ENCODE measurements at places on chromosomes 3 and 15.

GRCh38 chr15:101353240-101353639, 58.2 kb upstream of the SNRPA1 start:
- no peak for DNase-seq

DNA sequence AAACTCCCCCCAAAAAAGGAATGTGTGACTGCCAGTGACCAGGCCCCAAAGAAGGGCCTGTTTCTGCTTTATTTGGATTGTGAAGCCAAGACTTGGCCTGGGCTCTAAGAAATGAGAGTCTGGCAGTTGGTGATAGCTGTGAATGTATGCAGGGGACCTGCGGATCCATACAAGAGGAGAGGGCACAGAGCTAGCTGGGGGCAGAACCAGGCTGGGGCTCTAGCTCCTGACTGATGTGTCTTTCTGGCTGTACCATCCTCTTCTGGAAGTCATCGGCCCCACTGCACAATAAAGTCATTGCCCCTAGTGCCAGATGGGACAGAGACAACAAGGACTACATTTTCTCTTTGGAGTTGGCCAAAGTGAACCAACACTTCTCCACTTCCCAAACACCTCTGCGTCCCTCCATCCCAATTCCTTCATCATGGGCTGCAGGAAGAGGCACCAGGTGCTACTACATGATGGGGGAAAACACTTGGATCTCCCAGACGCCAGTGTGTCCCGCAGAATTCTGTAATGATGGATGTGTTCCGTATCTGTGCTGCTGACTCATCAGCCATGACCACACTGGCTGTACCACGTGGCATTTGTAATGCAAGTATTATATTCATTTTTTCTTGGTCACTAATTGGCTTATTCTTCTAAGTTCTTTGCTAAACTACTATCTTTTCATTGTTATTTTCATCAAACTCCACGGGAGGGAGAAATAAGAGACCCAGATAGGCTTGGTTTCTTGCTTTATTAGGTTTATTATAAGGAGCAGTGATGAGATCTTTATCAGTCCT, 1.7 kb upstream of the PLA2G4F start:
- DNase-seq: no peak

- DNase-seq: no peak
Observed at GRCh38 chr3:23921052-23921511, 4.2 kb downstream of the RPL15 start.

DNA sequence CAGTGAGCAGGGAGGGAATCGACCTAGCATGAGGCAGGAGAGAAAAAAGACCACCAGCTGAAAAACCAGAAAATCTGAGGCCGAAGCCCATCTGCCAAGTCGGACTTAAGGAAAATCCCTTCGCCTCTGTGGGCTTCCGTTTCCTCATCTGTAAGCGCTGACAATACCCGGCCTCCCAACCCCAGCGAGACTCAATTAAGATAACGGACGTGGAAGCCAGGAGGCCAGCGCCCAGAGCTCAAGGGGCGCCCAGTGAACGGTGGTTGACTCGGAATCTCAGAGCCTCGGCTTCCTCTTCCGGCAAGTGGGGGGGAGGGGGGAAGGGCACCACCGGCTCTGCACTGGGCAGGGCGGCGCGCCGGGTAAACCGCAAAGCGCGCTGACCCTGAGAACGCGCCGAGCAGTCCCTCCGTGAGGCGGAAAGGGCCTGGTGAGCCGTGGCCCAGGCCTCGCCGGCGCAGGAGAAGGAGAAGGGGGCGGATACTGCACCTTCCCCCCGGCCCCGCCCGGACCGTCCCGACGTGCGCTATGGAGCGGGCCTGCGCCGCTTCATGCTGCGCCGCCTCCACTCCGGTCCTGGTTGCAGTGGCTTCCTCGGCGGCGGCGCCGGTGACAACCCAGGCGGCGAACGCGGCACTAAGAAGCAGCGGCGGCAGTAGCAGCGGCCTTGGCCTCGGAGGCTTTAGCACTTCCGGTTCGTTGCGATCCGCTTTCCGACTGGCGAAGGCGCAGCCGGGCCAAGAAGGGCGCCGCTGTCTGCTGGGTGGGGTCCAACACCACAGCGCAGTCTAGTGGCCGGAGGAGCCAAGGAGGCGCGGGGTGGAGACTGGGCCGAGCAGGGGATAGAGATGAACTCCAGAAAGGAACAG, at the start of gene DPP8:
Gene DPP8, minus strand, starts transcription at position 693 of the 869 bp plus-strand sequence. CDS start 5,136 bp downstream, outside the sequence.
- peak; percentile 92 for DNase-seq

DNA sequence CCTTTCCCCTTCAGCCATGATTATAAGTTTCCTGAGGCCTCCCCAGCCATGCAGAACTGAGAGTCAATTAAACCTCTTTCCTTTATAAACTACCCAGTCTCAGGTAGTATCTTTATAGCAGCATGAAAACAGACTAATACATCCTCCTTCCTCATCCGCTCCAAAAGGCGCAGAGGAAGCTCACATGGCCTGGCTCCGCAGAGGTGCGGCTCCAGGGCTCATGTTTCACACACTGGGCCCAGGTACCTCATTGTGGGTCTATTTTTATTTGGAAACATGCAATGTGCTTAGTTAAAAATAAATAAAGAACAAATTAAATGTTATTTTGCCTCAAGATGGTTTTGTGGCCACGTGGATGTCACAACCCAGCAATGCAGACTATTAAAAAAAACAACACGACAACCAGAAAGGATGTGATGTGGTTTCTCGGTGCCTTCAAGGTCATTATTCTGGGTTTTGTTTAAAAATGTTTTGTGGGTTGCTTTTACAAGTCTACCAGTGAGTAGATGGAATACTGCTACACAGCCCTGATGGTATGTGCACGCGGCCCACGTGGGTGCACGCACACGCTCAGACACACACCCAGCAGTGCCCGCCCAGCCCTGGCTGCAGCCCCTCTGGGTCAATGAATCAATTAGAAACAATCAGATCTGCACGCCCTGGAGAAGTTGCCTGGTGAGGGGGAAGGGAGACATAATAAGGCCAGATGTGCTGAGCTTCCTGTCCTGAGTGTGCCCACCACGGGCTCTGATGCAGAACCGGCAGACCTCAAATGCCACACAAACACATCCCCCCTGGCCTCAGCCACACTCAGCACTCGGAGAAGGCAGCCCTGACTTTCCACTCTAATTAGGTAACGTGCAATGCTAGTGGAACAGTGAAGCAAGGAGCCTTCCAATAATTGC, 140.1 kb downstream of the ADAMTS17 start:
- DNase-seq: no peak

DNA sequence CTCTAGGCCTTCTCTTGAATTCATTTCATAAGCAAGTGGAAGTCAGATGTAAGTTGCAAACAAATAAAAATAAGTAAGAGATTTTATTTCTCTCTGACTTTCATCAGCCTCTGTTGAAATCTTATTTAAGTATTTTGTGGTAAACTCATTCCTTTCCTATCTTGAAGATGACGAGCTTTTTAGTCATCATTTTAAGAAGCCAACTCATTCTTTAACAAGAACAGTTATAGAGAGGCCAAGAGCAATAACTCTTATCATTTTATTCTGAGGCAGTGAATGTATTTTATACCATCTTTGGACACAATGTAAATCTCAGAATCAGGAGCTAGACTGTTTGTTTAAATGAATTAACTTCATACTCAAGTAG, 147.5 kb upstream of the MBNL1 start:
- DNase-seq: no peak

- DNase-seq: no peak
Observed at GRCh38 chr3:120615847-120616609, 19.9 kb downstream of the NDUFB4 start.

DNA sequence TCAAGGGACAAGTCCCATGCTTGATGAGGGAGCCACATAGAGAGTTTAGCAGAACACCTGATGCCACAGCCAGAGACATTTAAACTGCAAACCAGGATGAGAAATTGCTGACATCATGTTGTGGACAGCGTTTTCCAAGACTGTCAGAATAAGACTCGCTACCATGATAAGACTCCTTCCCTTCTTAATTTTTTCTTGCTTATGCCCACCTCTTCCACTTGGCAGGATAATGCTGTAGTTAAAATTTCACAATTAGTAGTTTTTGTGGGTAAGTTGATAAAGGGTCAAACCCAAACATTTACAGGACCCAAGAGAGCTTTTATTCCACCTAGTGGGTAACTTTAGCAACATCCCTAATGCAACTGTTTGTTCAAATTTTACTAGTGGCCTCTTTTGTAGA, 3.0 kb upstream of the PIAS1 start:
- no peak for DNase-seq

DNA sequence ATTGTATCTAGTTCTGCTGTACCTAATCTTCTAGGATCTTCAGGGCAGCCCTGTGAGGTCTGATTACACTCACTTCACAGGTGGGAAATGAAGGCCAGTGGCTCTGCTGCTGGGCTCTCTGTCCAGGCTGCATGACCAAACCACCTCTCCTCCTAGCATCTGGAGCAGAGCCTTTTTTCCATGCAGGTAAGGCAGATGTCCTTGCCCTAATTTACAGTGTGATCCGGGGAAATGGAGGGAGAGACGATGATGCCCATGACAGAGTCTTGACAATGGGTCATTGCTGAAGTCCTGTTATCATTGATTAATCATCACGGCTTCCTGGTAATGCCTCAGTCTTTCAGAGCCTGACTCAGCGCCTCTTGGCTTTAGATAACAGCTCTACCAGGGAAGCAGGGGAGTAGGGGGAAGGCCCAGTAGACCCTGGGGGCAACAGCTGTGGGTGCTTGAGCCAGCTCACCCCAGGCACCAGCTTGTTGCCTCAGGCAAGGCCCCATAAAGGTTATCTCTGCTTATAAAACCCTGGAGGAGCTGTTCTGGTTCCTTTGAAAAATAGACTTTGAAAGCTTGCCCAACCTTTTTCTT, 153.4 kb downstream of the GABRG3 start:
- DNase-seq: no peak

- DNase-seq: no peak
Observed at GRCh38 chr15:44427756-44428724, 611 bp downstream of the CTDSPL2 start.

GRCh38 chr3:150110097-150110496, 139.4 kb upstream of the PFN2 start:
- DNase-seq: no peak

DNA sequence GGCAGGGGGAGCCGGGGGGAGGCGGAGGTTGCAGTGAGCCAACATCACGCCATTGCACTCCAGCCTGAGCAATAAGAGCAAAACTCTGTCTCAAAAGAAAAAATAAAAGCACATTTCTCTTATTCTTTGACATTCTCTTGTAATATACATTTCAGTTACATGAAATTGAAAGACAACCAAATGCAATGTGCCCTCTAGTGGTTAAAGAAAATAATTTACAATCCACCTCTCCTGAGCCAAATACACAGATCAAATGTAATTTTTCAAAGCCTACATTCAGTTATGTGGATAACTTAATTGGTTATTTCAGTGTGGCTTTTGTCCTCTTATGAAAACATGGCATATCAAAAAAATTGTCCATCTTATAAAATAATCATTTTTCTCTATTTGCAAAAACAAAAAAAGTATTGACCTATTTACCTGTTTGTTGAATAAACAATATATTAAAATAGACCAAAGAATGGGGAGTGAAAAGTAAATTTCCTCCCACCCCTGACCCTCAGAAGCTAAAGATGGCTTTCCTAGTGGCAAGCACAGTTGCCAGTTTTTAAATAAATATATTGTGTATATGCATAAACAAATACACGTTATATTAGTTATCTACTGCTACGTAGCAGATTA, 14.2 kb upstream of the U2SURP start:
- DNase-seq: no peak
